Esophagus muscularis mucosa (tissue), 4 donors: ENCODE measurements at places on chromosomes 7 and 10.

- DNase-seq: no peak
Observed at GRCh38 chr7:6250364-6250833, 22.0 kb downstream of the CYTH3 start.

DNA sequence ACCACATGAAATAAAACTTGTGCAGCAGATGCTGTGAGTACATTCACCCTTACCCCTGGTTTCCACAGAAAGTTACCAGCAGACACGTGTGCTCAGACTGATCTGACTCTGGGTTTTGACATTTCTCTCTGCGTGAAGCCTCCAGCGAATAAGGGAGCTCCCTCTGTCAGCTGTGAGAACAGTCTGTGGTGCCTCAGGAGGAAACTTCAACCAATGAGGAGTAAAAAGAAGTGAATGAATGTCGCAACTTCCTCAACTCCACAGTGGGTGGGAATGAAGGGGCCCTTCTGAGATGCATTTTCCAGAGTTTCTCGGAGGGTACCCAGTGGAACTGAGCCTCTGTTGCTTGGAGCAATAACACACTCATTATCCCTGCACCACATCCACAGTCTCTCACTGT lies 743.4 kb downstream of the TNS3 start:
- DNase-seq: no peak

GRCh38 chr10:102646610-102647442 lies 2.5 kb downstream of the TRIM8 start:
- no peak for DNase-seq

DNA sequence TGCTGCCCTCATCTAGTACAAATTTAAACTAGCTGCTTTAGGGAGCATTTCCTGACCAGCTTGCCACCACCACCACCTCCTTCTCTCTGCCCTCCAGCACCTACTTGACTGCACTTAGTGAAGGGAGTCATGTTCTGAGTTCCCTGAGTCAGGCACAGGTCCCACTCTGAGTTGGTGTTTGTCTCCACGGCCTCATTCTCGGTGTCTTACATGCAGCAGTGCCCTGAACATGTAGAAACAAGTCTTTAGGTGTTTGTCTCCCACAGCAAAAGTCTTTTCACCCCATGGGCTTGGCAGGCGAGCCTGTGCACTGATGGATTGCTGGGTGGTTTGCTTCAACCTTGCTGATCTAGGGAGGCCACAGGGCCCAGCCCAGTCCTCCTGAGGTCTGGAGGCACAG lies 16.9 kb downstream of the TSPAN14 start:
- no peak for DNase-seq

DNA sequence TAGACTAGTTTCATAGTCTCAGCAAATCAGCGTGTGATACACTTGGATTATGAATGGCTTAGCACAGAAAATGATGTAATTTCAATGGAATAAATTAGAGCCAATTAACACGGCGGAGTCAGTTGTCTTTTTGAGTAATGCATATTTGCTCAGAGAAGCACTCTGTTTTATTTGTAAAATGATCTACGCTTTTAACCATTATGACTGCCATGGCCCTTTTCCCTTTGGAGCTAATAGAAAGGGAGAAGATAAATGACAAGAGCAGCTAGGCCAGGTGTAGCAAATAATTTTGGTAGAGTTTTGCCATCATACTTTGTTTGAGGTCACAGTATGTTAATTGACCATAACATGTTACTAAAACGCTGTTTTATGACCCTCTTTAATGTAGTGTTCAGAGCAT lies 86.8 kb downstream of the GPR158 start:
- no peak for DNase-seq

GRCh38 chr10:1608851-1609647 lies 128.3 kb downstream of the ADARB2 start:
- no peak for DNase-seq

DNA sequence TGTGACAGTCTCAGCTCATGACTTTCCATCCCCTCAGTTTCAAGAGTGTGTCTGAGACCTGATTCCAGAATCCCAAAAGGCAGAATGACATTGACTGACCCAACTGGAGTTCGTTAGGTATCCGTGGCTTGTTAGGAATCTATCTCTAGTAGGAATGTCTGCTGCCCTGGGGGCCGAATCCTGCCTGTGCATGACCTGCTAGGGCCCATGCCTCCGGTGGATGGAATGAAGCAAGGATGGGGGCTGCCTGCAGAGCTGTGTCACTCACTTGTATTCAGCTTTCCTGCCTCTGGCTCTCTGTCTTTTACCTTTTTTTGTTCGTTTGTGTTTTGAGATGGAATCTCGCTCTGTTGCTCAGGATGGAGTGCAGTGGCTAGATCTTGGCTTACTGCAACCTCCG lies 129.5 kb downstream of the SDK1 start:
- no peak for DNase-seq

DNA sequence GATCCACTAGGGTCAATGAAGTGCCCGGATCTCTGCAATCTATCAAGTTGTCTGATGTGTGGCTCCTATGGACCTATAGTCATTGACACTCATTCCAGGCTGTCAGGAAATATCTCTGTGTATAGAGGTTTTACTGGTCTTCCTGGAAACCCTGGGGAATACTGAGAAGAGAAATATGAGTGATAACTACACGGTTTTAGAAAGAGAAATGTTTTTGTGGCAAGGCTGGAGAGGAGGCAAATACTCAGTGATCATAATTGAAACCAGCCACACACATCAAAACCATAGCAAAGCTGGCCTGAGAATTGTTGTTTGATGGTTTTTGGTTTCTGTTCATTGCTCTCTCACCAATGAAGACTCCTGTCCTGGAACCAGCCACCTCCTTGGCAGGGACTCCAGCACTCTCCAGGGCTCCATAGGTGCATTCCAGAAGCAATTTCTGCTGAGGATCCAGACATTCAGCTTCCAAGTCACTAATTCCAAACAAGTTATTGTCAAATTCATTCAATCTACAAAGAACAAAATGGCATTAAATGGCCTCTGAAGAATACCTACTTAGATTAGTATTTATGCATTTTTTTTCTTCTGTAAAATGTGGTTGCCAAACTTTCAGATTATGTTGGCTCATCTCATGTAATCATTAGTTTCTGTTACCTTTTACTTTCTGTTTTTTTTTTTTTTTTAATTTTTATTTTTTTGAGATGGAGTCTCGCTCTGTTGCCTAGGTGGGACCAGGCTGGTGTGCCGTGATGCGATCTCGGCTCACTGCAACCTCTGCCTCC lies 108.6 kb upstream of the ABI1 start:
- no peak for DNase-seq

GRCh38 chr7:41067576-41067975 lies 635.3 kb downstream of the INHBA start:
- DNase-seq: no peak
